Lower lobe of right lung (tissue), 2 donors: ENCODE measurements at places on chromosomes 11 and 22. TPM values are rescaled to one million over a fixed set of nuclear protein-coding genes. Genes with fewer than 3 reads are reported as not detected.

GRCh38 chr11:57323167-57323854, 1.4 kb downstream of the TNKS1BP1 start:
- H3K4me3 ChIP-seq = peak overlapping the region; percentile 74
- peak overlapping the region; percentile 96 for H3K27ac ChIP-seq
- peaks cover 40% of the 10 kb centered on the region for H3K36me3 ChIP-seq

Gene FOLH1
- total RNA-seq = 2.4 TPM

Gene CENPM
- 2.3 TPM for total RNA-seq

Gene GPR83
- not detected for total RNA-seq

- H3K4me1 ChIP-seq = peaks cover 6% of the 10 kb centered on the region
- no peaks in the 10 kb centered on the region for H3K36me3 ChIP-seq
- H3K27ac ChIP-seq = no peak overlapping the region
- no peak for DNase-seq
- H3K27me3 ChIP-seq = no peaks in the 10 kb centered on the region
Measured at GRCh38 chr11:130826572-130826971, 89.7 kb downstream of the SNX19 start.

DNA sequence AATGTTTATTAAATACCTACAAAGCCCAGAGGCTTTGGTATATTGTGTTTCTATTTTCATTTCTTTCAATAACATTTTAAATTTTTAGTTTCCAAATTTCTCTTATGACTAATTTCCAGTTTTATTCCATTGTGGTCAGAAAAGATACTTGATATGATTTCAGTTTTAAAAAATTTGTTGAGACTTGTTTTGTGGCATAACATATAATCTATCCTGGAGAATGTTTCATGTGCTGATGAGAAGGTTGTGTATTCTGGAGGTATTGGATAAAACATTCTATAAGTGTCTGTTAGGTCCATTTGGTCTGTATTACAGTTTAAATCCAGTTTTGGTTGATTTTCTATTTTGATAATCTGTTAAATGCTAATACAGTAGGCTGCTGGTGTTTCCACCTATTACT, 9.8 kb upstream of the RAG1 start:
- no peak overlapping the region for H3K4me3 ChIP-seq
- no peak overlapping the region for H3K27ac ChIP-seq
- DNase-seq = no peak

- no peaks in the 10 kb centered on the region for H3K27me3 ChIP-seq
- DNase-seq = peak; percentile 38
- peaks cover 91% of the 10 kb centered on the region for H3K36me3 ChIP-seq
- peaks cover 6% of the 10 kb centered on the region for H3K4me1 ChIP-seq
Measured at GRCh38 chr22:50215297-50216054, 14.7 kb downstream of the SELENOO start.

Gene OR52N4
- not detected for total RNA-seq

GRCh38 chr11:99080154-99080553, 59.4 kb downstream of the CNTN5 start:
- no peaks in the 10 kb centered on the region for H3K36me3 ChIP-seq
- H3K27ac ChIP-seq = no peak overlapping the region
- no peak for DNase-seq
